ENCODE measurements at places on chromosomes 1 and 21.

DNA sequence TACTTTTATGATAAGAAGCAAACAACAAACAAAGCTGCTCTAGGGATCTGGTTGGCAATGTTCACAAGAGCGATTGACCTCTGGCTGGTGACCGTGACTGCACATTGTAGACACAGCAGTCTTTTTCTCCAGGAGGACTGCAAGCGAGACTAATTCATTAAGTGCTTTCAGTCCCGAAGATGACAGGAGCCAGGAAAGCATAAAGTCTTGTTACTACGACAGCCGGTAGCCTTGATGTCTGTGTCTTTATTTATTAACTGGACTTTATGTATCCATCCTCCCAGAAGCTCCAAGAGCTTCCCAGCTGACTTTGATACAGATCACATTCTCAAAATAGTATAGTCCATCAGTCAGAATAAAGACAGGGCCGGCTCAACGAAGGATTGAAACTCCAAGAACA lies 18.2 kb downstream of the FAM163A start:
- no peak overlapping the region for H3K4me3 ChIP-seq
- H3K27me3 ChIP-seq = peaks cover 49% of the 10 kb centered on the region
- no peak for DNase-seq
- H3K4me1 ChIP-seq = no peaks in the 10 kb centered on the region

DNA sequence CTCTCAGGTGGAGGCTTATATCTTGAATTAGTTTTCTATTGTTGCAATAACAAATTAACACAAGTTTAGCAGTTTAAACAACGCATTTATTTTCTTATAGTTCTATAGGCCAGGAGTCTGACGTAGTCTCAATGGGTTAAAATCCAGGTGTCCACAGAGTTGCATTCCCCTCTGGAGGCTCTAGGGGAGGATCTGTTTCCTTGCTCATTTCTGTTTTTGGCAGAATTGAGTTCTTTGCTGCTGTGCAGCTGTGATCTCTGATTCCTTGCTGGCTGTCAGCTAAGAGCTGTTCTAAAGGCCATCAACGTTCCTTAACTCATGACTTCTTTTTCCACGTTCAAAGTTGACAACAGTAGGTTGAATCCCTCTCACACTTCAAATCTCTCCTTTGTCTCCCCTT lies 31.8 kb downstream of the S100A10 start:
- H3K4me3 ChIP-seq = no peak overlapping the region
- no peak for DNase-seq
- peaks cover 5% of the 10 kb centered on the region for H3K4me1 ChIP-seq
- no peaks in the 10 kb centered on the region for H3K36me3 ChIP-seq
- no peak overlapping the region for H3K27ac ChIP-seq

GRCh38 chr1:185969524-185969991 lies 235.4 kb downstream of the HMCN1 start:
- no peak overlapping the region for H3K4me3 ChIP-seq
- H3K27ac ChIP-seq = peak overlapping the region; percentile 72
- H3K4me1 ChIP-seq = peaks cover 87% of the 10 kb centered on the region

DNA sequence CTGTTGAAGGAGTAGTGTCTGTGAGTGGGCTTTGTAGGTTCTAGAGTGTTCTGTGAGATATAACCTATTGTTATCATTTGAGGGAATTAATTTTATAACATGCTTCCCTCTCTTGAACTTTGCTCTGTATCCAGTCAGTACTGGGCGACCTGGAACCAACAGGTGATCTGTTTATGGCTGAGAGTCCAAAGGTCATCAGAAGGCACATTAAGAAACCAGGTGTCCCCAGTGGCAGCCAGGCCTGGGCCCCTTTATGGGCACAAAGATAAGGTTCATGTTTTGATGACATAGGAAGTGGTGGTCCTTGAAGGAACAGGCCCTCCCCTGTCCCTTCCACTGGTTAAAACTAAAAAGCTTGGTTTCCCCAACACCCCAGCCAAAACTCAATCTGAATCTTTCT lies 61.1 kb downstream of the FHAD1 start:
- peaks cover 4% of the 10 kb centered on the region for H3K36me3 ChIP-seq
- no peaks in the 10 kb centered on the region for H3K27me3 ChIP-seq
- no peak overlapping the region for H3K27ac ChIP-seq
- H3K4me1 ChIP-seq = peaks cover 11% of the 10 kb centered on the region
- DNase-seq = no peak
- no peak overlapping the region for H3K4me3 ChIP-seq

DNA sequence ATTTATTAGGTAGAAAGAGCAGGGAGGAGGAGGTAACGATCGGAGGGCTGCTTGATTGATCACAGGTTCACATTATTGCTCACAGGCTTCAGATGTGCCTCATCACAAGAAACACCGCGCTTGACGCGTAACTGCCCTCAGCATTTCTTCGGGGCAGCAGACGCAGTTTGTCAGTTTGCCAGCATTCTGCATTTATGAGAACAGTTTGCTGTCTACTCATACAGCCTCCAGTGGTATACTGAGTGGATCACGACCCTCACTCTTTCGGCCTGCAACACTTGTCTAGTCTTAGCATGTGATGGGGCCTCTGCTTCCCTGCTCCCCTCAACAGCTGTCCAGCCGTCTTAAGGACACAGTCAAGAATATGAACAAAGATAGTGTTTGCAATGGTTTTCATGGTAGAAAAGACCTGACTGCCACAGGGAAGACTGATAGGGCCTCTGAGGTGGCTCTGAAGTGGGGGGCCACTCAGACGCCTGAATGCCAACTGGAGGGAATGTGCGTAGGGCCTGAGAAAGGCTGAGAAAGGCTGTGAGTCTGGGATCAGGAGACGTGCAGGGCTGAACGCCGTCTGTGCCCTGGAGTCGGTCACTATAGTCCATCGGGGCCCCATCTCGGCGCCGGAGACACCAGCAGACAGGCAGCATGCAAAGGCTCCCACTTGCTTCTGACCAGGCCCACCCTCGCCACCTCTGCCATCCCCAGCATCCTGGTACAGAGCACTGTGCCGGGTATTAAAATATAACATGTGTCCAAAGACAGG lies 45.0 kb downstream of the UBE2G2 start:
- H3K36me3 ChIP-seq = peaks cover 6% of the 10 kb centered on the region
- no peak overlapping the region for H3K27ac ChIP-seq
- H3K27me3 ChIP-seq = peaks cover 2% of the 10 kb centered on the region
- no peak overlapping the region for H3K4me3 ChIP-seq
- H3K4me1 ChIP-seq = peaks cover 8% of the 10 kb centered on the region
- DNase-seq = peak; percentile 78

DNA sequence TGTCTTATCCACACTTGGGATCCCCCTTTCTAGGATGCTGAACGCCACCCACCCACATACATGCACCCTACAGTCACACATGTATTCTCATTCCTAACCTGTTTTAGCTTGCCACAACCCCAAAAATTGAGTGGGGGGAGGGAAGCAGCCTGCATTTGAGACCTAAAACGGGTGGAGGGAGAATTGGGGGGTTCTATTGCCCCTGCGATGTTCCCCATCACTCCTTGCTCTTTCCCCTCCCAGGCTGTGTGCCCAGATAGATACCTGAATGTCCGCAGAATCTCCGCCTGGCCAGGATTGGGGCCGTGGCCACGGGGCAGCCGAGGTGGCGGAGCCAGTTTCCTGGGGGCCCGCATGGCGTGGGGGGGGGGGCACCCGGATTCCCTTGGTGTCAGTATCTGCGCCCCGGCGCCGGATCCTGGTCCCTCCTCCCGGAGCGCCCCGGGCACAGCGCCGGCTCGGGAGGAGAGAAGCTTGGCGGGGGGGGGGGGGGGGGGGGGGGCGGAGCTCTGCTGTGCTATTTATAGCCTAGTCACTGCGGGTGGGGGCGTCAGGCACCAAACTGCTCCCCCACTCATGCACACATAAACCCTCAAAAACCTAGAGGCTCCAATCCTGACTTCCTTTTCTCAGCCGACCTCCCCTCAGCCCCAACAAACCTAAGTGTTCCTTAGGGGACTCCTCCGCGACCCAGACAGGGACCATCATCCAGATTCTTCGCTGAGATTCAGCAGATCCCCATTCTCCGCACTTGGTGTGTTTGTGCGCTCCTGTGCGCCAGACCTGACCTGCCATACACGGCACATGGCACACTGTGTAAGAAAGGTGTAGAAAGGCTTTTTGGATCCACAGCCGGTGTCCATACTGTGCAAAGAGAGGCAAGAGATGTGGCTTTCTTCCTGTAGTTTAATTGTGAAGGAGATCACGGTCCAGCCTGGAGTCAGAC lies 1.9 kb downstream of the ANKRD34A start:
- no peak for DNase-seq
- peaks cover 63% of the 10 kb centered on the region for H3K4me1 ChIP-seq
- peak overlapping the region; percentile 84 for H3K4me3 ChIP-seq
- no peaks in the 10 kb centered on the region for H3K27me3 ChIP-seq

GRCh38 chr1:161241682-161242081 lies 3.7 kb upstream of the NR1I3 start:
- no peaks in the 10 kb centered on the region for H3K36me3 ChIP-seq
- no peaks in the 10 kb centered on the region for H3K4me1 ChIP-seq
- no peak overlapping the region for H3K4me3 ChIP-seq
- DNase-seq = no peak
- H3K27me3 ChIP-seq = peaks cover 3% of the 10 kb centered on the region
- H3K27ac ChIP-seq = no peak overlapping the region

DNA sequence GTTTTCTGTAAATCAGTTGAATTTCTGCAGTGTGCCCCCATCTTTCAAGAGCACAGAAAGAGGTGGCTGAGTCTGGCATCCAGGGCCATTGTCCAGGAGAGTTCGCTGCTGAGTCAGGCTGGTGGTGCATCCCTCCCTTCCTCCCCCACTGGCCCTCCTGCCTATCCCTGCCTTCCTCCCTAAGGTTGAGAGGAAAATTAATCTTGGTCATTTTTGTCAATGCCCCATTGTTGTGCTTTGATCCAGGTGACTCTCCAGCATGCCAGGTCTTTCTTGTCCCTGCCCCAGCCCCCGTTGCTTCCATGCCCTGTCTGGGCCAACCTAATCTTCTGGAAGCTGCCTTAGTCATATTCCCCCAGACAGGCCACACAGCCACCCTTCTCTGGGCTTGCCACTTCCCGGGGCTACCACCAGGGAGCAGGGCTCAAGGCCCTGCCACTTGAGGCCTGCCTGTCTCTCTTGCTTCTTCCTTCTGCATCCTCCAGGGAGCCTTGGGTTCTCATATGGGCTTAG lies 26.6 kb downstream of the PROK1 start:
- H3K4me3 ChIP-seq = no peak overlapping the region

DNA sequence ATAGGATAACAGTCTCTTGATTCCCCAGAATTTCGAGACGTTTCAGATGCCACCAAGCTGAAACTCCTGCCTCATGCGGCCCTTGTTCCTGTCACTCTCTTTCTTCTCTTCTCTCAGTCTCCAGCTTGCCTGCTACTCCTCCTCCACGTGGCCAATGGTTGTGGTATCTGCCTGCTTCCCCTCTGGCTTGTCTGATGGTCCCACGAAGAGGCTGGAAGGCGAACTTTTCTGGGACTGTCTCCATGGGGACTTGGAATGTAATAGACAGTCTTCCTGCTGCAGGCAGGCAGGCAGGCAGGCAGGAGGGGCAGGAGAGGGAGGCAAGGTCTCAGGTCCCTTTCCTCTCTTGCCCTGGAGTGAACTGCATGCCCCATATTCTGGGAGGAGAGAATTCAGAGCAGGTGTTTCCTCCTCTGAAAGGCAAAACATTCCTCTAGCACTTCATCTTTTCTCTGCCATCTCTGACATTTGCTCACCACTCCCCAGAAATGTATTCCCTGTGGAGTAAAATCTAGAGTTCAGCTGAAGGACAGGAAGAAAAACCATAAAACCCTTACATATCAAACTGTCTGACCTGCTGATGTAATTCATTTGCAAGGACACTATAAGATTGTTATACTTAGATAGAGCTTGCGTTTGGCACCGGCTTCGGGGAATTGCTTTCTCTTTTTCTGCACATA lies 64.1 kb upstream of the GNG12 start:
- no peak for DNase-seq
- H3K36me3 ChIP-seq = peaks cover 2% of the 10 kb centered on the region
- peak overlapping the region; percentile 45 for H3K27ac ChIP-seq
- H3K4me1 ChIP-seq = peaks cover 24% of the 10 kb centered on the region
- H3K27me3 ChIP-seq = no peaks in the 10 kb centered on the region
- H3K4me3 ChIP-seq = no peak overlapping the region

DNA sequence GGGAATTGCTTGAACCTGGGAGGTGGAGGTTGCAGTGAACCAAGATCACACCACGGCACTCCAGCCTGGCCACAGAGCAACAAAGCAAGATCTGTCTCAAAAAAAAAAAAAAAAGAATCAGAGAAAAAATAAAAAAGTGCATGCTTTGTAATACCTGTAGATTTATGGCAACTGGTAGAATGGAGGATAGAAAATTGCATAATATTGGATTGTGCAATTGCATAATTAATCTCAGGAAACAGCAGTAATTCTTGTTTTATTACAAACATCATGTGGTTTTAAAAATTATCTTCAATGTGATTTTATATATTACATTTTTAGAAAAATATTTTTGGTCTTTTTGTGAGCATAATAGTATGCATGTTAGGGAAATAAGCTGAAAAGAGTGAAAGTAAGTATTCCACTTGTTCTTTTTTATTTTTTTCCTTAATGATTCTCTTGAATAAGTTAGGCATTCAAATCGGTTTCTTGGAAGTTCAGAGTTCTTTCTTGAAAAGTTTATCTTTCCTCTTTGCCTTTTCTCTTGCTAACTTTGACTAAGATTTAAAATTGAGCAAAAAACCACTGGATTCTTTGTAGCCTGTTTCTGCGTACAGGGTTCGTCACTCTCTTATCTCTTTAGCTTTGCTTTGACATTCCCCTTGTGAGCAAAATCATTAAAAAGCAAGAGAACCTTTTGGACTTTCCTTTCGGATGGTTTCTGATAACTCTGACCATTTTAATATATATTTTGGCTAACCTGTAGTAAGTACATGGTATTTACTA lies 127.5 kb upstream of the ADAMTS5 start:
- no peaks in the 10 kb centered on the region for H3K27me3 ChIP-seq
- H3K4me3 ChIP-seq = no peak overlapping the region
- H3K36me3 ChIP-seq = no peaks in the 10 kb centered on the region
- no peak for DNase-seq
- H3K4me1 ChIP-seq = peaks cover 8% of the 10 kb centered on the region

DNA sequence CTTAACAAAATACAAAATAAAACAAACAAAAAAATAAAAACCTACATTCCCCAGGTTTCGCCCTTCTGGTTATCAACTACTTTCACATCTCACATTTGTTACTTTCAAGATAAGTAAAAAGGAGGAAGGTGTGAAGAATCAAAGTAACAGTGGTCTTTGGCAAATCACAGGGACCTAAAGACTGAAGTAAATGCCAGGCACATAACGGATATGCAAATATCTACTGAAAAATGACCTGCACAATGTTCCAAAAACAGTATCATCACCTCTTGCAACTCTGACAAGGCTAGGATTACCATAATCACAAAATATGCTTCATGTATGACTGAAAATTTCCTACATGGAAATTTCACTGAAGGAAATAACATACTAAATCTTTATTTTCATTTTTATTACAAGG lies 29.3 kb downstream of the COP1 start:
- H3K36me3 ChIP-seq = peaks cover 7% of the 10 kb centered on the region
- no peak for DNase-seq
- H3K27me3 ChIP-seq = no peaks in the 10 kb centered on the region
- no peak overlapping the region for H3K27ac ChIP-seq

GRCh38 chr1:176111835-176112234 lies 95.3 kb downstream of the COP1 start:
- H3K36me3 ChIP-seq = peaks cover 7% of the 10 kb centered on the region
- DNase-seq = no peak
- no peaks in the 10 kb centered on the region for H3K27me3 ChIP-seq
- H3K4me3 ChIP-seq = no peak overlapping the region
- peak overlapping the region; percentile 41 for H3K27ac ChIP-seq
